Astrocyte of the hippocampus (primary cell): ENCODE measurements at places on chromosomes 2 and 18.

GRCh38 chr2:23599667-23600066 is 214.7 kb downstream of the KLHL29 start:
- no peak for DNase-seq

DNA sequence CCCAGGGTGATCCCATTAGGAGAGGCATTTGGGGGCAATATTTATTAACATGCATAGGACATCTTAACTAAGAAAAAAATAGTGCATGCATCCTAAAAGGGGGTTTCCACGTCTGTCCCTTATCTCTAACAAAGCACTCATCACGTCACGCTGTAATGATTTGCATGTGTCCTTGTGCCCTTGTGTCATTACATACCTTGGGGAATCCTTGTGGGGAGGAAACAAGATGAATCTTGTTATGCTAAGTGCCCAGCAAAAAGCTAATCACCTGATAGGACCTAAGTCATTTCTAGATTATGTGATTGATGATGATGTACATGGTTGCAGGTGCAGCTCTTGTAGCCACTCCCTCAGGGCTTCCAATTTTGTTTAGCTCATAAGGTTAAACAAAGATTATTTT is 250.9 kb downstream of the FBXO15 start:
- DNase-seq = no peak

- peak; percentile 26 for DNase-seq
These were observed 47.4 kb downstream of the SLC8A1 start for GRCh38 chr2:40404517-40404916.

GRCh38 chr2:147485210-147485851 is 359.5 kb upstream of the ACVR2A start:
- DNase-seq = no peak

DNA sequence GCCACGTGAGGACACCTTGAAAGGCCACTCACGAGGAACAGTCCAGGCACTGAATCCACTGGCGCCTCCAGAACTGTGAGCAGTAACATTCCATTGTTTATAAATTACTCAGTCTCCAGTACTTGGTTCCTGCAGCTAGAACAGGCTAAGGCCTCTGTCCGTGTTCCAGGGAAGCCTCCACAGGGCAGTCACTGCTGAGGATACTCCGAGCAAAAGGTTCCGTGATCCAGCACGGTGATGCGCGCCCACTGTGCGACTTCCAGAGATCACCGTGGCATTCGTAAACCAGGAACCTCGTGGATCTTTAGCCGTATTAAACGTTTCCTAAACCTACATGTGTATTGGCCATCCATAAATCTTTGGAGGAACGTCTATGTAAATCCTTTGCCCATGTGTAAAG is 51.5 kb upstream of the SALL3 start:
- no peak for DNase-seq

DNA sequence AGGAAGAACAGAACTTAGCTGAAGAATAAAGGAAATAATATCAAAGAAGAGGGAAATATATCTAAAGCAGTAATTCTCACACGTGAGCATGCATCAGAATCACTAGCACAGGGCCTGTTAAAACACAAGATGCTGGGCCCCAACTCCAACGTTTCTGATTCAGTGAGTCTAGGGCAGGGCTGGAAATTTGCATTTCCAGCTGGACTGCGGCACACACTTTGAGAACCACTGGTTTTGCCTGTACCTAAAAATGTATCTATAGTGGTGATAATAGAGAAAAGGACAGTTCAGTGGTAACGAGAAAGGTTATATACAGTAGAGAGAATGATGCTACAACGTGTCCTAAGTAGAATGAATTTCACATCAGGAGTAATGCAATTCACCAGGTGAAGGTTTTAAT is 11.2 kb downstream of the REV1 start:
- DNase-seq = no peak

GRCh38 chr2:49901202-49902065 is 747.1 kb upstream of the FSHR start:
- DNase-seq = no peak

DNA sequence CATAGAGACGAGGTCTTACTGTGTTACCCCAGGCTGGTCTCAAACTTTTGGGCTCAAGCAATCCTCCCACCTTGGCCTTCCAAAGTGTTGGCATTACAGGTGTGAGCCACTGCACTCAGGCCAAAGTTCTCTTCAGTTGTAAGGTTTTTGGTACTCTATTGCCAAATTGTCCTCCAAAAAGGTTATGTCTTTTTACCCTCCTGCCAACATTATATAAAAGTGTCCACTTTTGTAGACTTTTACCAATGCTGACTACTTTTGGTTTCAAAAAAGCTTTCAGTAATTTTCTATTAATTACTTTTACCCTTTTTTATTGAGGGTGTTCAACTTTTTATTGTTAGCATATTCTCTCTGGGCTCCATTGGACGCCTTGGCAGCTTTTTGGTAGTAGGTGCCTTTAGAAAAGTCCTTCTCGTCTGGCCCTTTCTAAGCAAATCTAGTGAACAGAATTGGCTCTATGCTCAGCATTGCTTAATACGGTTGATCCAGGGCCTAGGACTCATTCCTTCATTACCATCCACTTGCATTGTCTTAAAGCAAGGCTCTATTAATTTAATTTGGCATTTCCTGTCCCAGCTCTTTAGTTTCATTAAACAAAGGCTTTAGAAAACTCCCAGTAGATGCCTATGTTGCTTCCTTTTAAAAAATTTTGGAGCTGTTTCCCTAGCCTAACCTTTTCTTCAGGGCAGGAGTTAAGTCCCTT is 16.7 kb upstream of the IL1A start:
- DNase-seq = no peak

GRCh38 chr18:6737833-6738232 is 8.3 kb downstream of the ARHGAP28 start:
- DNase-seq = no peak

DNA sequence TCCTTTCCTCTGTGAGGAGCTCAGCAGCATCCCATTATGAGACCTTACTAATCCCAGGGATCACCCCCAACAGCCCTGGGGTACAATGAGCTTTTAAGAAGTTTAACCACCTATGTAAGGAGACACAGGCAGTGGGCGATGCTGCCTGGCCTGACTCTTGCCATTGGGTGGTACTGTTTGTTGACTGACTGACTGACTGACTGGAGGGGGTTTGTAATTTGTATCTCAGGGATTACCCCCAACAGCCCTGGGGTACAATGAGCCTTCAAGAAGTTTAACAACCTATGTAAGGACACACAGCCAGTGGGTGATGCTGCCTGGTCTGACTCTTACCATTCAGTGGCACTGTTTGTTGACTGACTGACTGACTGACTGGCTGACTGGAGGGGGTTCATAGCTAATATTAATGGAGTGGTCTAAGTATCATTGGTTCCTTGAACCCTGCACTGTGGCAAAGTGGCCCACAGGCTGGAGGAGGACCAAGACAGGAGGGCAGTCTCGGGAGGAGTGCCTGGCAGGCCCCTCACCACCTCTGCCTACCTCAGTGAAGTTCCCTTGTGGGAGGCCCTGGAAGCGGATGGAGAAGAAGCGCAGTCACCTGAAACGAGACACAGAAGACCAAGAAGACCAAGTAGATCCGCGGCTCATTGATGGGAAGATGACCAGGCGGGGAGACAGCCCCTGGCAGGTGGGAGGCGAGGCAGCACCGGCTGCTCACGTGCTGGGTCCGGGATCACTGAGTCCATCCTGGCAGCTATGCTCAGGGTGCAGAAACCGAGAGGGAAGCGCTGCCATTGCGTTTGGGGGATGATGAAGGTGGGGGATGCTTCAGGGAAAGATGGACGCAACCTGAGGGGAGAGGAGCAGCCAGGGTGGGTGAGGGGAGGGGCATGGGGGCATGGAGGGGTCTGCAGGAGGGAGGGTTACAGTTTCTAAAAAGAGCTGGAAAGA is 7.6 kb downstream of the PROC start:
- DNase-seq = no peak

GRCh38 chr2:192026825-192027120 is 168.0 kb downstream of the TMEFF2 start:
- no peak for DNase-seq

GRCh38 chr2:105718846-105719481 is 25.7 kb upstream of the NCK2 start:
- DNase-seq = no peak
